Fibroblast of mammary gland (primary cell): ENCODE measurements at places on chromosomes 2 and 18.

- DNase-seq: no peak
Measured at GRCh38 chr18:62370366-62370765, 45.3 kb downstream of the TNFRSF11A start.

- no peak for DNase-seq
Measured at GRCh38 chr2:109720380-109721106, 73.6 kb upstream of the RGPD5 start.

DNA sequence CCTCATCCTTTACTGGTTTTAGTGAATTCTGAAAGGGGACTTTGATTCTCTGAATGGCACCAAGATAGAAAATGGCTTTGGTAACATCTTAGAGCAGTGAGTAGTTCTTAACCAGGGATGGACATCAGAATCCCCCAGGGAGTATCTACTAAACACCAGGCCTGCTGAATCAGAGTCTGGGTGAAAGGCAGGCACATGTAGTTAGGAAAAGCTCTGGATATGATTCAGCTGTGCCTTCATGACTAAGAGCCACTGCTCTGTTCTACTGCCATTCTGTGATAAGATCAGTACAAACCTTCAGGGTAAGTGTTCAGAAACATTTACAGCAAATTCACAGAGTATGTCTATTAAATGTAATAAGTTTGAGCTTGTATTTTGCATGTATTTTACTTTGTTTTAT is 46.2 kb upstream of the B3GNT2 start:
- DNase-seq: peak; percentile 100

GRCh38 chr18:46916551-46917107 is 678 bp downstream of the PIAS2 start:
- peak; percentile 37 for DNase-seq

DNA sequence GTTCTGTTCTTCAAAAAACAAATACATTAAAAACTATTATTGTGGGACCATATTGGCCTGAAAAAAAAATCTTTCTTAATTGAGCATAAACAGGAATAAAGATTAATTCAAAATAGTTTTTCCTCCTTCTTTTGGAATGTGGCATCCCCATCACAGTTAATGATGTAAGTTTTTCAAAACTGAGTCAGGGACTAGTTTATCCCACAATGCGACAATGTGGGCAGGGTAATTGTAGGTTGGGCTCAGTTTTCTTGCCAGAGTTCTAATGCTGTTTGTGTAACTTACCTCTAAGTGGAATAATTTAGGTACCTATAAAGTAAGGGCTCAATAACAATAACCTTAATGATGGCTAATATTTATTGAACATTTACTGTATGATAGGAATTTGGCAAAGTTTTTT is 82.0 kb downstream of the PMS1 start:
- peak; percentile 11 for DNase-seq

DNA sequence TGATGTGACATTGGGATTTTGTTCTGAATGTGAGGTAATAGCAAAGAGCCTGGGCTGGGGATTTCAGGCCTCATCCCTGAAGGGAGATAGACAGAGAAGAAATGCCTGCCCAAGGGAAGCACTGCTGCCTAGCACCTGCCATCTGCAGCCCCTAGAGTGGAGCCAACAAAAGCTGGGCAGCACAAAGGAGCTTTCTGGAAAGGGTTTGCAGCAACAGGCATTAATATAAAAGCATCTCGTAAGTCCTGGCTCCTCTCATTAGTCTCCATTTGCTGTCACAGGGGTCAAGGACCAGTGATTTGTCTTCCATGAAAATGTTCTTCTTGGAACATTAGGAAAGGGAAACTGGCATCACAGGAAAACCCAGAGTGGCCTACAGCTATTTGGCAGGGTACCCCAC is 157.2 kb upstream of the SLC14A2 start:
- DNase-seq: no peak

- DNase-seq: peak; percentile 81
Measured at GRCh38 chr2:109331081-109331480, 202.1 kb downstream of the SH3RF3 start.

GRCh38 chr18:72986103-72986502 is 118.3 kb upstream of the NETO1 start:
- peak; percentile 16 for DNase-seq

DNA sequence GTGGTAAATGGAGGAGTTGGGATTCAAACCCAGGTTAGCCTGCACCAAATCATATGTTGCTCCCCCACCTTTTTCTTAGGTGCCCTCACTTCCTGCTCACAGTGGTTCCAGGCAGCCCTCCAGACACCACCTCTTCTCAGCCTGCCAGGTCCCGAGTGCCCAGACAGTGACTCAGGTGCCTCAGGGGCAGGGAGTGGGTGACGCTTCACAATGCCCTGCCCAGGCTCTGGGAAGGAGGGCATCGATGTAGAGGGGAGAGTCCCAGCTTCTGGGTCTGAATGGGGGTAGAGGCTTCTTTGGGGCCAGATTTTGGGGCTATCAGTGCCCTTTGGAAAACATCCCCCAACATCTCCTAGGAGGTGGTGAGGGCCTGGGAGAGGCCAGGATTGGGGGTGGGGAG is 5.2 kb upstream of the DNAJB2 start:
- DNase-seq: no peak

DNA sequence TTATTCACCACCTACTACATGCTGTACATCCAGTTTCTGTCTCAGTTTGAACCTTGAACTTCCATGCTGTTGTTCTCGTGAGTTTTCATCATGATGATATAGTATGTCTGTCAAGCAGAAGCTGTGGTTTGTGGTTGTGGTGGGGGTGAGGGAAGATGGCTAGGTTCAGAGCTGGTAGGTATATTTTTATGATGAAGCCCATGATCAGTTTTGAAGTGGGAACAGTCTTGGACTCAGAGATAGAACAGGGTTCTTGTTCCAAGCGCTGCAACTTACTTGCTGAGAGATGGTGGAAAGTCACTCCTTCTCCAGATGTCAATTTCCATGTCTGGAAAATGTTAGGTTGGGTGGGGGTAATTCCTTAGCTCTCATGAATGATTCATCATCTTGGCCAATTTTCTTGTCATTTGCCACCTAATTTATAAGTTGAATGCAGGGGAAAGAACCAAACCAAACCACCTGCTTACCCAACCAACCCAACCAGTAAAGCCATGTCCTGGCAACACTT is 21.6 kb downstream of the PMAIP1 start:
- DNase-seq: peak; percentile 67

GRCh38 chr2:15577071-15577735 is 14.5 kb upstream of the DDX1 start:
- peak; percentile 81 for DNase-seq

GRCh38 chr18:59954241-59954640 is 54.4 kb downstream of the PMAIP1 start:
- peak; percentile 2 for DNase-seq

DNA sequence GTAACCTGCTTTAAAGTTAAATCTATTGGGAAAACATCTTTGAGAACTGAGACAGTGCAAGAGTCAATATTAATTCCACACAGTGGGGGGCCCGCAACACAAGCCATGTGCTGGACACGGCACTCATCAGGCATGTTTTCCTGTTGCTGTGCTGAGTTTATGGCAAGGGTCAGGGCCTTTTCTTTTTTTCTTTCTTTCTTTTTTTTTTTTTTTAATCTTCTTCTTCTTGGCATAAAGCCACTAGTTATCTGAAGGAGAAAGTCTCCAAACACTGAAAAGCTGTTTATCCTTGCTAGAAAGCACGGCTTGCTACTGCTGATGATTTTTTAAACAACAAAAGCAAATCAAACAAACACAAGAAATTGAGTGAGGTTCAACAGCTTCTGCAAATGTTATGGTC is 252.1 kb downstream of the ZNF521 start:
- DNase-seq: peak; percentile 62

DNA sequence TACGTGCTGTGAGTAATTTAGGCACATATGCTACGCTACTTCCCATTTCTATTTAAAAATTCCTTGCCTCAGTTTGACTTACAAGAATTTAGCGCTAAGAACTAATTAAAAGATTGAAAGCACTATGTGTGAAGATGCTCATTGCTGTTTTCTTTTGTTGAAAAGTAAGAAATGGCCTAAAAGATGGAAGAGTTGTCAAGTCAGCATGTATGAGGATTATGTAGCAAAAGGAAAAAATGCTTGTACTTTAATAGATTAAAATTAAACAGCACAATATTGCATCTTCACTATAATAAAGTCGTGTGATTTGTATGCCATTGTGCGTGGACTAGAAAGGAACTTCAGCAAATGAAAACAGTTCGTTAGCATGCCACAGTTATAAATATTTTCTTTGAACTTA is 77.0 kb downstream of the COX7A2L start:
- DNase-seq: no peak

GRCh38 chr2:230795856-230796255 is 68.9 kb upstream of the ITM2C start:
- peak; percentile 95 for DNase-seq

DNA sequence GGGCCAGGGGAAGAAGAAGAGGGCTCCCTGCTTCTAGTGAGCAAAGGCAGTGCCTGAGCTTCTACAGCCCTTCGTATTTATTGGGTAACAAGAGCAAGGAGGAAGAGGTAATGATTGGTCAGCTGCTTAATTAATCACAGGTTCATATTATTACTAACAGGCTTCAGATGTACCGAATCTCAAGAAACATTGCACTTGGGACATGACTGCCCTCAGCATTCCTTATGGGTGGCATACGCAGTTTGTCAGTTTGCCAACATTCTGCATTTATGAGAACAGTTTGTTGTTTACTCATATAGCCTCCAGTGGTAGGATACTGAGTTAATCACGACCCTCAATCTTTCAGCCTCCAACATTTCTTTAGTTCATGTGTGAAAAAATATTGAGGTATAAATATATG is 84.5 kb downstream of the HIBCH start:
- DNase-seq: peak; percentile 59

DNA sequence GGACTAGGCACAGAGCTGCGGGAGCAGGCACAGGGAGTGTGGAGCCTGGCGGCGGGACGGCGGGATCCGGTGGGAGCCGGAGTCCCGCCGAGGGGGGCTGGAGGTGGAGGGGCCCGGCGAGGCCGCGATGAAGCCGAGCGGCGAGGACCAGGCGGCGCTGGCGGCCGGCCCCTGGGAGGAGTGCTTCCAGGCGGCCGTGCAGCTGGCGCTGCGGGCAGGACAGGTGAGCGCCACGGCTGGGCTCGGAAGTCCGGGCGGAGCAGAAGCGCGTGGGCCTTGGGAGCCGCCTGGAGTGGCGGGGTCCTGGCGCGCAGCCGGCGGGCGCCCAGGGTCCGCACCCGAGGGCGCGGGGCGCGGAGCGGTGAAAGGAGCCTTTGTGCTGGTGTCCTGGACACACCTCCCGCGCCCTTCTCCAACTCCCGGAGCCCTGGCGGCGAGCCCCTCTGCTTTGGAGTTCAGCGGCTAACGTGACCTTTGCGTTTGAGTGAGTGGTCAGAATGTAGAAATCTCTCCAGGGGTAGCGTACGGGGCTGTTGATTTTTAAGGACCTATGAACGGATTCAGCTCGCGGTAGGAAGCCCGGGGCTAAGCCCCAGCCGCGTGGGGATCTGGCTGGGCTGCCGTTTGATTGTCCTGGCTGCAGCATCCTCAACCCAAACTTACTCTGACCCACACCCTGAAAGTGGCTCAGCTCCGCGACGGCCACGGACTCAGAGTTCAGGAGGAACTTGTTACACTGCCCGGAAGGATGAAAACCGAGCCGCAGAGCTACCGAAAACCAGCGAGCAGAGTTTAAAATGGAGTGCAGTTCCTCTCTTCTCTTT is 448 bp downstream of the IMPA2 start:
- peak; percentile 25 for DNase-seq

DNA sequence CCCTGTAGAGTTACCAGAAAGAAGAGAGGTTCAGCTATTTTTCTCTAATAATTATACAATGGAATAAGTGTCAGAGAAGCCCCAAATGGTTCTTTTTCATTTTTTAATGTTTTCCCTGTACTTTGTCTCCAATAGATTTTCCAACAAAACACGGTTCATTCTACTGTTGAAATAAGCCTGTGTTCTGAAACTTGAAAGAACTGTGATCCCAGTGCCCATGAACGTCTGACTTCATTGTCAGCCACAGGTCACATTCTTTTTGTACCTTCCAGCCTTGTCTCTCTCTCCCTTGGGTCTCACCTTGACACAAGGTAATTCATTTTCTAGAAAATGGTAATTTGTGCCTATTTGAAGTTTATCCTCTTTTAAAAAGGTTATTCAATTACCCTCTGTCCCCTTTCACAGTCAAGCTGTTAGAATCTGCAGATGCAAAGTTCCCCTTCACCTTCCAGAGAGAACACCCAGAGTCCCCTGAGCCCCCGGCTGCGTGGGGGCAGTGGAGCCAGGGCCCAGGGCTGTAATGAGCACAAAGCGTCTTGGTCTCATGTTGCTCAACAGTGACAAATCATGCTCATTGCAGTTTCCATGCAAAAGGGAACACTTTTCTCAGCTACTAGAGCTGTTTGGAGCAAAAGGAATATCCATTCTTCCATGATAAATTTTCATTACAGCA is 115.2 kb downstream of the SPHKAP start:
- DNase-seq: no peak

DNA sequence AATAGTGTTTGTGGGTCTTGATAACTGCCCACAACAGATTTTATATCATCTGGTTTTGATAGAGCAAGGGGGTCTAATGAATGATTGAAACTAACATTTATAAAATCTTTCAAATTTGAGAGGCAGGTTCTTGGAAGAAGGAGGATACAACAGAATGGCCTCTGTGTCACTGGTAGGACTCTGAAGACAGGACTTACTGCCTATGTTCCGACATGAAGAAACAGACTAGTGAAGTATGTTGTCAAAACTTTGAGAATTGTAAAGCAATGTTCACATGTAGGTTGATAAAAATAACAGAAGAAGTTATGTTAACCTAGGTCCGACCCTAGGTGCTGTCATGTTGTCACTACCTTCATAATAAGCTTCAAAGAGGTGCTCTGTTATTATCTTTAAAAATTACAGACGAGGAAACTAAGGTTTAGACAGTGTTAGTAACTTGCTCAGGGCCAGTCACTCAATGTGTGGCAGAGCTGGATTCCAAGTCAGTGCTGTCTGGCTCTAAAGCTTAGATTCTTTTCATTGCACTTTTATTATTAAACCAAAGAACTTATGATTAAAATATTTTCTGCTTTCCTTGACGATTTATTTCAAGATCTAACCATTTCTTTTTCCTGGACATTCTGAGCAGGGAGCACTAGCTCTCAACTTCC is 146.2 kb downstream of the RPIA start:
- no peak for DNase-seq

GRCh38 chr2:237405605-237406004 is 8.4 kb downstream of the COL6A3 start:
- DNase-seq: peak; percentile 63
